ENCODE measurements at places on chromosomes 5 and 9.

GRCh38 chr9:126518763-126519162 is 95.0 kb upstream of the LMX1B start:
- DNase-seq, result no peak

- DNase-seq, result no peak
Measured at GRCh38 chr5:168645195-168645594, 66.0 kb upstream of the PANK3 start.

- DNase-seq, result no peak
Measured at GRCh38 chr5:97929383-97929782, 746.3 kb upstream of the RIOK2 start.

- DNase-seq, result no peak
Measured at GRCh38 chr9:96450613-96451528, 902 bp downstream of the HABP4 start.

DNA sequence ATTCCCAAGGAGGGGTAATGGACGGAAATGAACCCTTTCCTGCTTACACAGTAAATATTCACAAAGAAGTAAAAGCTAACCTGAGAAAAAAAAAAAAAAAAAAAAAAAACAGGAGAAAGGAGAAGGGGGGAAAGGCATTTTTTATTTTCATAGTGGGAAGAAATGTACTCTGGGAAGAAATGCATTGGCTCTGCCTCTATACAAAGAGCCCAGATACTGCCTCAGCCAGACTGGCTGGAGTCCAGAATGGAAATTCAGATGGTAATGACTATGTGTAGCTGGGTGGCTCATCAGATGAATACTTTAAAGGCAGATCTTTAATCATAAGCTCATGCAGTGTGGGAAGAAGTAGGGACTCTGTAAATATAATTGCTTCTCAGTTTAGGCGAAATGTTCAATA is 124.9 kb upstream of the ZNF608 start:
- DNase-seq, result no peak

DNA sequence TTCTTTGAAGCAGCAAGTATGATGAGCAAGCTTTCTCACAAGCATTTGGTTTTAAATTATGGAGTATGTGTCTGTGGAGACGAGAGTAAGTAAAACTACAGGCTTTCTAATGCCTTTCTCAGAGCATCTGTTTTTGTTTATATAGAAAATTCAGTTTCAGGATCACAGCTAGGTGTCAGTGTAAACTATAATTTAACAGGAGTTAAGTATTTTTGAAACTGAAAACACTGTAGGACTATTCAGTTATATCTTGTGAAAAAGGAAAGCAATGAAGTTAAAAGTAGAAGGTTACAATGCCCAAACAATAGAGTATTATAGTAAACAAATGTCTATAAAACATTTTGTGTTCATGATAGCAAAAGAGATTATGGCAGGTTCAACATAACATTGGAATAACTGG is 88.6 kb downstream of the JAK2 start:
- peak; percentile 85 for DNase-seq

DNA sequence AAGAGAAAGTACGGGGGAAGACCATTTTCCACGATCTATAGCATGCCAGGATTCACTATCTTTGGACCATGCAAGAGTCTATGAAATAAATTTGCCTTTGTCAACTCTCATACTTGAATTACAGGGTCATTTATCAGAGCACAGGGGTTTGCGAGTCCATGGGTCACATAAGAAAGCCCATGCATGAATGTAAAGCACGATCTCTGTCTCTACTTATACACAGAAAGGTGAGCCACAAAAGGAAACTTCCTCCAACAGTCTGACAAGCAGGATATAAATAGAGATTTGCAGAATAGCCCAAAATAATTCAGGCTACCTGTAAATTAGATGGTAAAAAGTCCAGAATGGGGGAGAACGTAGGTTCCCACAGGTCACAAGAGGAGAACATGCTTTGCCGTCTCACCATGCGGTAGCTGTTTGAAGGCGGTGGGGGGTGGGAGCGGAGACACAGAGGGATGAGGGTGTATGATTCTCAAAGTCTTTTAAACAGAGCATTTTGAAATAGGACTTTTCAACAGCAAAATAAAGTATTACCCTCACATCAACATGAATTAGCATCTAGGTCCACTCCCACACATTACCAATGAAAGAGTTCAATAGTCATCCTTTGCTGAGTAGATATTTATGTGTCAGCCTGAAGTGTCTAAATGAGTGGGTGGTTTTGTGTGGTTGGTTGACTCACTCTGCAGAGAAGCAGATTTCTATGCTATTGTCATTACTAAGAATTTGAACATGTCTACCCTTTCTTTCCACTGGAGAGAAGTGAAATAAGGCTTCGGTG is 279.7 kb downstream of the EBF1 start:
- DNase-seq, result peak; percentile 1

DNA sequence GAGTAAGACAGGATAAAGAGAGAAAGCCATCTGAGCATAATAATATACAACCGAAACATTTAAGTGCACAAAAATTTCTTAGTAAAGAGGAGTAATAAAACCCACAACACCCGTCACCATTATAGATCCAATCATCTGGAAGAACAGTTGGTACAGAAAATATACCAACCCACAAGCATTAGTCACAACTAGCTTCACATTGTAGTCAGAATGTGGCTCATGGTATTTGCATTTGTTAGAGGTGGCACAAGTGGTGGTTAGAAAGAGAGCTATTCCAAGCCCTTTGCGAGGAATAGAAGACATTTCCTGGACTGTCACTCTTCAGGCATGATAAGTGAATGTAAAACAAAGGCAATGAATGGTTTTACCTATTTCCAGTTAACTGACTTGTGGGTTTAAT is 677.5 kb upstream of the ST8SIA4 start:
- no peak for DNase-seq

- no peak for DNase-seq
Measured at GRCh38 chr5:93674866-93675459, 66.4 kb downstream of the POU5F2 start.

DNA sequence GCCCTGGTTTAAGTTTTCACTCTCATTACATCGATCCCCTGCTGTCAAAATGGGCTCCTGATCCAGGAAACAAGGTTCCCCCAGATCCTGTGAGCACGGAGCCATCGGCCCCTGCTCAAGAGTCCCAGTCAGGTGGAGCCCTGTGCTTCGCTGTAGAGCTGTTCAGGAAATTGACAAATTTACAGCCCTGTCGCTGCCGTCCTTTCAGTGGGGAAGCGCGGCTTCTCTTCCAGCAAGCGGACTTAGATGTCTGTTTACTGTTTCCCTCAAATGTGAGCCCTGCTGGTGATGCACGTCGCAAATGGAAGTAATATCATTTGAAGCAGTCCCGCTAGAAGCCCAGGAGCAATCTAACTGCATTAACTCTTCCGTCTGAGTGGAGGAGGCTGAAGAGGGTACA is 760.9 kb upstream of the WWC1 start:
- DNase-seq, result no peak

DNA sequence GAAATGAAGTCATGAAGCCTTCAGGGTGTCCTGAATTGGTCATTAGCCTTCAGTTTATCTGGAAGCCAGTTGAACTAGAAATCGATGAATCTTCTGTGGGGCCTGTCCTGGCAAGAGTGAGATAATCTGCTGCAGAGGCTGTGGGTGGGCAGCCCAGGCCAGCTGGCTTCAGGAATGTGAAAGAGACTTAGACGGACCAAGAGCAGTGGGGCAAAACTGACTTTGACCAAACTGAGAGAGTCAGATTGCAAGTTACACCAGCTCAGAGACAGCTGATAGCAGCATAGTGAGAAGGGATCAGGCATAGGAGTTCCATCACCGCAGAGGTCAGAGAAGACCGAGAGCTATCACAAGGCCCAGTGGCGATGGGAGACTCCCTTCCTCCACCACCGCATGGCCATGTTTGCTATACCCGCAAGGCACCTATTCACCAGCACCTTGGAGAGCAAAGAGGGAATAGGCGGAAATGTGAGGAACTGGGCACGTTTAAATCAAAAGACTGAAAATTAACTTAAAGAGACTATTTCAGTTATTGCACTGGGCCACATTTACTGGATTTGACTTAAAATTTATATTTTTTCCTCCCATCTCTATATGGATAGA is 50.0 kb upstream of the GLIS3 start:
- DNase-seq, result no peak

- DNase-seq, result peak; percentile 32
Measured at GRCh38 chr5:73796164-73797131, 170.5 kb downstream of the ARHGEF28 start.

DNA sequence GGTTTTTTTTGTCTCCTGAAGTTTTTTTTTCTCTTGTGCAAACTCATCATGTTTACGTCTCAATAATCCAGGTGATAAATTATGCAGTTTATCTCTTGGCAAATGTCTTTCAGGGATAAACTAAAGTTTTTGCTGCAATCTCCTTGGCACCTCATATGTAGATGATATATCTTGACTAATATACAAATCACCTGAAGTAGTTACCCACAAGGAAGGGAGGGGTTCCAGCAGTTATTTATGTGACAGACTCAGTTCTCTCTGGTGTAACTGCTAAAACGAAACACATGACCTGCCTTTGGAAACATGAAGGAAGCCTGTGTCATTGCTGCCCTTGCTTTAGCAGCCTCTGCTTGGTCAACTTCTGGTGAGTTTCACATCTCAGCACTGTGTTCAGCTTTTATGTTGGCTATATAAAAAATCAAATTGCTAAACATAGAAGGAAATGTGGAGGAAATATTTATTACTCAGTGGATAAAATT is 39.3 kb upstream of the KIAA1958 start:
- DNase-seq, result peak; percentile 30

GRCh38 chr9:74284581-74285450 is 212.3 kb upstream of the RORB start:
- no peak for DNase-seq

DNA sequence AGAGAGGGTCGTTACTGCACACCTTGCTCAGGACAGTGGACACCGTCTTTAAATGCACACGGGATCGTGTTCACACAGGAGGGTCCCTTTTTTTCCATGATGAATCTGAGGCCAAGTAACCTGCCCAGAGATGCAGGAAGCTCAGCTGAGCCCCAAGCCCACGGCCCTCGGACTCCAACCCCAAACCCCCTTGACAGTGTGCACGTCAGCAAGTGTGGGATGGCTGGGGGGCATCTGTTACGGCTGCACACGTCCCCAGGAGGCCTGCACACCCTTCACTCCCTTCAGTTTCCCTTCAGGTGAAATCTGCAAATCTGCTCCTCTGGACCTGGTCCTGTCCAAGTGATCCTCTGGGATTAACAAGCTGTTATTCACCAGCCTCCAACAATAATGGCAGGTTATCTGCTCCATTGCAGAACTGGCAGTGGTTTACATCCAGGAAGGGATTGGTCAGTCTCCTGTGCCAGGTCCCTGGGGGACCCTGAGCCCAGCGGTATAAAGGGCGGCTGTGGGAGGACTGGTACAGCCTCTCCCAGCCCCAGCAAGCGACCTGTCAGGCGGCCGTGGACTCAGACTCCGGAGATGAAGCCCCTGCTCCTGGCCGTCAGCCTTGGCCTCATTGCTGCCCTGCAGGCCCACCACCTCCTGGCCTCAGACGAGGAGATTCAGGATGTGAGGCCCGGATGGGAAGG is at the start of gene LCN1:
Gene LCN1, plus strand, starts transcription at position 525 of the 692 bp plus-strand sequence. Its CDS starts 58 bp downstream, at position 583.
- DNase-seq, result no peak

DNA sequence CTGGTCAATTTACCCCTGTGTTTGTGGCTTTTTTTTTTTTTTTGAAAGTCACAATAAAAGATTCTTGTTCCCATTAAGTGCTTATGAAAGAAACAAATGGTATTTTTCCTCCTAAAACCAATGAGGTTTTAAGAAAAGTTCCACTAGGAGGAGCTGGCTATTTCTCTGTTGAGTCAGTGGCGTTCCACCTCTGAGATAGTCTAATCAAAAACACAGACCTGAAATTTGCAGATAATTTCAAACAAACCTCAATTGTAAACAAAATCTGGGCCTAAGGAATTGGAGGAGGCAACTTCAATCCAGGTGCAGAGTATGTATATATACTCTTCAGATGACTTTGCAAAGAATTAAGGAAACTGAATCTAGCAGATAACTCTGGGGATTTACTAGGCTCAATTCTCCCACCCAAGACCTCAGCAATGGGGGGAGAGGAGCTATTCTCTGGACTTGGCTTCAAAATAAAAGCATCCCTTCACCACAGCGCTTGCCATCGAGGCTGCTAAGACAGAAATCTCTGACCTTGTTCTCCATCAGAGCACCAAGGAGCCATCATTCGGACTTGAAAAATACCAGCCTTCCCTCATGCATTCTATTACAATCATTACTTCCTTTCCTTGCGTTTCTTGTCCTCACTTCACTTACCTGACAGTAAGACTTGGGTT is 52.4 kb downstream of the FANCC start:
- peak; percentile 43 for DNase-seq

GRCh38 chr5:91007780-91008402 is 375.2 kb downstream of the ARRDC3 start:
- DNase-seq, result no peak

DNA sequence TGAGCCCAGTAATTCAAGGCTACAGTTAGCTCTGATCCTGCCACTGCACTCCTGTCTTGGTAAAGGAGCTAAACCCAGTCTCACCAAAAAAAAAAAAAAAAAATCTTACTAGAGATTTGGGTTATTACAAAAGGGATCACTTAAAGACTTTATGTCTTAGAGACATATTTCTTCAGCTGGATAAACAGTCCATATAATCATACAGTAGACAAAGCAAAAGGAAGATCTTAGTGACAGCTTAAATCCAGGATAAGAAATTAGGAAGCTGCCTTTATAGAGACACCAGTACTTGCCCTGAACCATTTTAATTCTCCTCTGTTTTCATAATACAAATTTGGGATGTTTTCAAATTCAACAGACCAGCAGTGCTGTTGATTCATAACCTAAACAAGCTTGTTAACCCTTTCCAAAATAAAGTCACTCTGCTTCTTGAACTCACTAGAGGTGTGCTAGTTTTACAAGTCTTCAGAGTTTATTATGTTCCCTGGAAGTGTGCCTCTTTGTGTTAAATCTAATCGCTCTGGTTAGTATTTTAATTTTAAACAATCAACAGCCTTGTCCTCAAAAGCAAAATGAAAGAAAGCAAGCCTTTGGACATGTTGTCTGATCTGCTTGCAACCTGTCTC is 255.5 kb downstream of the ARRDC3 start:
- DNase-seq, result no peak

- no peak for DNase-seq
Measured at GRCh38 chr5:89721353-89721752, 688.2 kb downstream of the CETN3 start.

GRCh38 chr5:95554647-95555548 is at the start of the genes ARSK and SKIC3:
Gene ARSK (plus strand): TSS chr5:95555101. CDS start chr5:95555279, 178 bp downstream.
Gene SKIC3 (minus strand): TSS chr5:95554977. CDS start chr5:95547150, 7,827 bp downstream.
- peak; percentile 99 for DNase-seq

DNA sequence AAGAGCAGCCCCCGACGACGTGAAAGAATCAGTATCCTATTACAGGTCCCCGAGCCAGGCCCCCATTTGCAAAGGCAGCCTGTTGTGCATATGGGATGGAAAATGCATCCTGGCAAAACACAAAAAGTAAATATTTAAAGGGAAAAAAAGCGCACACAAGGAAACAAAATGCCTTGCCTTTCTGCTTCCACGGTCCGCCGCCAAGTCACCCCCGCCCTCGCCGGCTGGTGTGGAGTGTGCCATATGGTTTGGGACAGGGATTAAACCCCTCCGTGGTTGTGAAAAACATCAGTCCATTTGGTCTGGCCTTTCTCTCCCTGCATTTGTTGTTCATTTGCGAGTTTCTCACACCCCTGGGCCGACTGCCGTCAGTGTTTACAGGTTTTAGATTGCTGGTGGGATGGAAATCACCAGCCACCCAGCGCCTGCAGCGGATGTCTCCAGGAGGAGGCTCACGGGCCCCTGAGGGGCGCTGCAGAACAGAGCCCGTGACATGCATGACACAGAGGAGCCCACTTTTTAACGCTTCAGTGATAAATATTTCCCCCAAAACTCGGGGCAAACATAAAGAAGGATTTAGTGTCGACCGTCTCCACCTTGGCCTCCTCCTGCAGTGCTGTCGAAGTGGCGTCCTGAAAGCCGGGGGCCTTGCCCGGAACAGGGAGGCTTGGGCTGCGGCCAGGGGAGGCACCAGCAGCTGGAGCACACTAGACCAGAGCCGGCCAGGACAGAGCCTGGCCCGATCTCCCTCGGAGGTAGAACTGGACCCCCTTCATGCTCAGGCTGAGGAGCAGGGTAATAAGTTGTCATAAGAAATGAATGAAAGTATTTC is 161.5 kb downstream of the HSD17B3 start:
- DNase-seq, result no peak

All from OCI-M1 (cell line).